ENCODE measurements at places on chromosomes 3 and 15.

DNA sequence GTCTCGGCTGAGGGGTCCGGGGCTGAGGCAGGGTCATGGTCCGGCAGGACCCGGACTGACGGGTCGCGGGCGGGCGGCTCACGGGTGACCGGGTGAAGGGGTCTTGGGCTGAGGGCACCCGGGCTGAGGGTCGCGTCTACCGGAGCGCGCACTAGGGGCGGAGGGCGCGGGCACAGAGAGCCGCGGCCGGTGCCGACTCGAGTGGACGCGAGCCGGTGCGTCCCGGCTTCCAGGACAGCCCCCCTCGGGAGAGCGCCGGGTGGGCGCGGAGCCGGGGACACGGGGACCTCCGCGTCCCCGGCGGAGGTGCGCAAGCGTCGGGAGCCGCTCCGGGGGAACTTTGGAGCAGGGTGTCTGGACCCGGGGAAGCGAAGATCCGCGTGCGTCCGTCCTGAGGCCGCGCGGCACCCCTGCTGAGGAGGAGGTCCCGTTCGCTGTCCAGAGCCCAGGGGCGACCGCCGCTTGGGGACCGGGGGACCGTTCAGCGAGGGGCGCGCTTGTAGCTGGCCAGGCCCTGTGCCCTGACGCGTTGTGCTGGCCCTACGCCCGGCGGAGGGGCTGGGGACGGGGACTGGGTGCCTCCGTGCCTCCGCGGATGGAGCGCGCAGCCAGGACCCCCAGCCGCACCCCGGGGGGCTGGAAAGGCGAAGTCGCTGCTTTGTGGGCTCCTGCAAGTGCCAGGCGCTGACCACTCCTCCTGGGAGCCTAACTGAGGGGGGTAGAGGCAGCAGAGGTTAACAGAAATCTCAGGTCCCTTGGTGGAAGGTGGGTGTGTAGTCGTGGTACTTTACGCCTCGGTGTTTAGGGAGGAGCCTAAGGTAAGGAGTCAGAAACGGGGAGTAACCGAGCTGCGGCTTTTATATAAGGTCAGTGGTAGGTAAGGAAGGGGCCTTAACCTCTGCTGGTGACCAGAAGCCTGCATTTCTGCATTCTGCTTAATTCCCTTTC lies at the start of gene PPARG:
Gene PPARG (plus strand): TSS at position 889 of the 948 bp plus-strand sequence. CDS start 90,642 bp downstream, outside the sequence.
- DNase-seq: no peak

DNA sequence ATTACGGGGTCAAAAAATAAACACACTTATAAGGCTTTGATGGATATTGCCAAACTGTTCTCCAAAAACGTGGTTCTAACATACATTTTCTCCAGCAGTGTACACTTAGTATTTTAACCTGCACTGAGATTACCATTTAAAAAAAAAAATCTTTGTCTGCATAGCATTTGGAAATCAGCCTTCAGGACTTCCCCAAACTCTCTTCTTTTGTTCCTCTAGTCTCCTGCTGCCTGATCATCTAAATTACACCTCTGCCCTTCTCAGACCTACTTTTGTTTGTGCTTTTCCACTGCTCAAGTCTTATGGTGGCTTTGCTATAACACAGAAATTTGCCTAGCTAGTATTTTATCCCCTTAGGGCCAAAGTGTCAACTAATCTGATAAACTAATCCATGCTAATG lies 3.8 kb downstream of the NCEH1 start:
- DNase-seq: no peak

DNA sequence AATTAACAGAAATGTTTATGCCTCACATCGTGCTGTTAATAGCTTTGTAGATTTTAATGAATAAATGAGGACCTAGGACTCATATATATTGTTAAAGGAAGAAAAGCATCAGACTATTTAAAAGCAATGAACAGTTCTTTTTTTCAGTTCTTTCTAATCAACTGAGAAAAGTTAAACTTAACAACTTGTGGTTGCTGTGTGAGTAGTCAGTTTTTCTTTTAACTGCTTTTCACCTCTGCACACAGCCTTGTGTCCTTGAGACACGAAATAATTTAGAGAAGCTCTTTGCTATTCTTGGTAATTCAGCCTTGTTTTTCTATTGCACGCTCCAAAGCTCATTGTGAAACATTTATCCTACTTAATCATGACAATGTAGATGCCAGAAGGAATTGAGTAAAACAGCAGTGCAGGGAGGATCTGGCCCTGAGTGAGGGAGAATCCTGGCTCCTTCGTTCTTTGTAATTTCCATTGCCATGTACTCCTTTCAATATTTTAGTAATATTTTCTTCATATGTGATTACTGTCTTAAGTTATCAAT lies 499.0 kb downstream of the PYDC2 start:
- DNase-seq: no peak

DNA sequence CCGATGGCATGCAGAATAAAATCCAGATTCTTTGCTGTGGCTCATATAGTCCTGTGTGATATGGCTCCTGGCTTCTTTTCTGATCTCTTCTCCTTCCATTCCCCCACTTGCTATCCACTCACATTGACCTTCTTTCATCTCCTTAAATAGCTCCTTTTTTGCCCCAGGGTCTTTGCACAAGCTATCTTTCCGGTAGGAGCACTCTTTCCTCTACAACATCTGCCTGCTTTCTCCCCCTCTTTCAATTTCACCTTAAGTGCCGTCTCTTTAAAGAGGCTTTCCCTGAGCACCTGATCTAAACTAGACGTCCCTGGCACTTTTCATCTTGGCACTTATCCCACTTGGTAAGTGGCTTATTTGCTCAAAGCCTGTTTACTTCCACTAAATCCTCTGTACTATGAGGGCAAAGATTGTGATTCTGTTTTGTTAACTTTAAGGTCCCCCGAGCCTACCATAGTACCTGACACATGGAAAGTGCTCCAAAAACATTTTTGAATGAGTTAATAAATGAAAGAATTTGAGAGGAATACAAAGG lies 323.3 kb upstream of the TLE3 start:
- no peak for DNase-seq

- no peak for DNase-seq
These were observed 31.2 kb downstream of the RYR3 start for GRCh38 chr15:33341953-33342352.

GRCh38 chr15:62739507-62739906 lies 303.0 kb upstream of the TPM1 start:
- DNase-seq: no peak

- no peak for DNase-seq
These were observed 96.2 kb downstream of the VGLL4 start for GRCh38 chr3:11547498-11547897.

Data from GM18507 (cell line).